Stimulated activated CD8-positive, alpha-beta memory T cell treated with anti-CD3 and anti-CD28 coated beads, Interleukin-7, amount 100 ng/mL, for 24 hours (primary cell): ENCODE measurements at places on chromosomes 6 and 20.

DNA sequence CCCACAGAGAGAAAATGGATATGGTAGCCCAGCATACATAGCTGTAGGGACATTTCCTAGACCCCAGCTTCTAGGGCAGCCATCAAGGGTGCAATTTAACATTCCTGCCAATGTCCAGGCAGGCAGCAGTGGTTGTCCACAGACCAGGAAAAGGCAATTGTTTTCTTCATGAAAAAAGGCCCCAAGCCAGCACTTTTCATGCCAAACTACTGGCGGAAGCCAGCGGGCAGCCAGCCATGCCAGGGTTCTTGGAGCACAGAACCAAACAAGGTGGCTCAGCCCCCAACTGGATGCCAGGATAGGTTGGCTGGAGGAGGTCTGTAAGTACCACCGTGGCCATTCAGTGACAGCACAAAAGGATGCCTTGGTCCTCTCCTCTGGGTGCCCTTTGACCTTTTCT lies 94.6 kb downstream of the BANF2 start:
- no peak for DNase-seq

DNA sequence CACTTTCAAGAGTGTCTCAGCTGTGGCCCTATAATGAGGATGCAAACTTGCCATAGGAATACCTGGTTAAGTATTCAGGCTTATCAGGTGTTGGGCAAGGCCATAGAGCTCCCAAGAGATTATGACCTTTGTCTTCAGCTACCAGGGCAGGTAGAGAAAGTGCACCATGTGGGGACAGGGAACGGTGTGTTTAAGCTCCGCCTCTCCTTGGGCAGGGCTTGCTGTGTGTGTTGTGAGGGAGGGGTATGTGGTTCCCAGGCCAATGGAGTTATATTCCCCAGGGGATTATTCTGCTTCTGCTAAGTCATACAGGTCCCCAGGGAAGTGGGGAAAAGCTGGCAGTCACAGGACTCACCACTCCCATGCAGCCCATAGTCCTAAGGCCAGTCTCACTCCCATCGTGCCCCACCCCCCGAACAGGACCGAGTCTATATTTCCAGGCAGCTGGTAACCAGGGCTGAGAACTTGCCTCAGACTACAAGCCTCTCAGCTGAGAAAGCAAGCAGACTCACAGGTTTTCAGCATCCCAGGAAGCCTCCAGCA lies 660.2 kb downstream of the HTR1B start:
- no peak for DNase-seq

GRCh38 chr20:25858495-25859425 lies 162.1 kb upstream of the ZNF337 start:
- DNase-seq: no peak

DNA sequence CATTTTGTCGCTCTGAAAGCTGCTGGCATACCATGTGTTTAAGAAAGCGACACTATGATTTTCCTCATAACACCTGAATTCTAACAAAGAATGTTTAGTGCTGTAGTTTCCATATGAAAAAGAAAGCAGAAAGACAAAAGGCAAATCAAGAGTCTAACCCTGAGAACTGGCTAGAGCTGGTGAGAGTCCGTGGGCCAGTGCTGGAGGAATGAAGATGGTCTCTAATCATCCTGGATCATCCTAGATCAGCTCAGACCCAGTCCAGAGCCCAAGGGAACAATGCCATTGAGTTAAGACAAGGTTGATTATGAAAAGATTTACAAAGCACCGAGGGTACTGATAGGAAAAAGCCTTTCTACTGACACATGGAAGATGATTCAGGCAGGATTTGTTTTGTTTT lies 73.0 kb upstream of the MYLIP start:
- DNase-seq: no peak

DNA sequence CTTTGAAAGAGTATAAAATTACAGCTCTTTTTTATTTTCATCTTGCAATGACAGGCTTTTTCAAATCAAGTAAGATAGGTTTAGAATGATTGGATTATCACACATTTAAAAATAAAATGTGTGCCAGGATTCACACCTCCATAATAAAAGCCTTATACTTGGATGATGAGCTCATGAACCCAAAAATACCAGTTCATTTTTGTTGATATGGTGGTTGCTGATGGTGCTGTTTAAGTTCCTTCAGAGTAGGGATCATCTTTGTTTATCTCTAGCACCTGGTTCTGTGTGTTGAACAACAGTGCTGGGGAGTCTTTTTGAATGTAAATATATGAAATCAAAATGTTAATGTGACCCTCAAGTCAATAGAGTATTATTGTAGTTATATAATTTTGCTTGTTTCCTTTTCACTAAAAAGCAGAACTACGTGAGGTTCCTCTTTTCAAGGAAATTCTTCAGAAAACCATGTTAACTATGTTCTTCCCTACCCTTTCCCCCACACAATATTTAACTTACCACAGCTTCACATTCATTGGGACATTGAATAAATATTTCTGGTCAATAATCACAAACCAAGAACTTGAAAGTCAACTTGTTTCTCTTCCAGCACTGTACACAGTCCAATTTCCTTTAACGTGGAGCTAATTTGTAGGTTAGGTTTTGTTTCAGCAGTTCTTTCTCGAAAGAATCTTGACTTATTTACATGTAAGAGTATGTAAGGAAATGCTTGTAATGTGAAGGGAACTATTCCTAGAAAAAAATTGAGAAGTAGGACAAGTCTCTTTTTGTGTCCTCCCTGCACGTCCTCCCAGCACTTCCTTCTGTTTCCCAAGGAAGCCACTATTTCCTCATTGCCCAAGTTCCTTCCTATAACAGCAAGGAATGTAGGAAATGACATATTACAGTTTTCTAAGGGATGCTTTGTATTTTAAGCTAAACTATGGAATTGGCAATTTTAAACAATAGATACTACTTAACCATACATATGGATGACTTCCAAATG lies 945.9 kb upstream of the CITED2 start:
- no peak for DNase-seq

- no peak for DNase-seq
Measured at GRCh38 chr6:26202201-26202611, 115.0 kb downstream of the HFE start.

- DNase-seq: no peak
Measured at GRCh38 chr20:45183084-45183483, 8.4 kb downstream of the PI3 start.

- DNase-seq: no peak
Measured at GRCh38 chr20:6480328-6481200, 286.9 kb upstream of the BMP2 start.

DNA sequence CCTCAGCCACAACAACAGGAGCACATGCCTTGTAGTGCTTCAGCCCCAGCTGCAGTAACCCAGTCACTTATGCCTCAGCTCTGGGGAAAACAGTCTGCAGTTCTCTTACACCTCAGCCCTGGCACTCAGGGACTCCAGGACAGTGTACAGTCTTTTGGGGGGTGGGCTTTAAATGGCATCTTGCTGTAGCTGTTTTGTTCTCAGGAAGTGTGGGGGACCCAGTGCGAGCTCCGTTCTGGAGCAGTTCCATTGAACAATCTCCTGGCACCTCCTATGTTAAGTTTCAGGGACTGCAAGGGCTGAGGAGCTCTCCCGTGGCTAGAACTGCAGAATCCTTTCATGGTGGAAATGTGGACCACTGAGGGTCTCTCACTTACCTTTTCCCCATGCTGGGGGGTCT lies 55.2 kb downstream of the PLCG1 start:
- no peak for DNase-seq

DNA sequence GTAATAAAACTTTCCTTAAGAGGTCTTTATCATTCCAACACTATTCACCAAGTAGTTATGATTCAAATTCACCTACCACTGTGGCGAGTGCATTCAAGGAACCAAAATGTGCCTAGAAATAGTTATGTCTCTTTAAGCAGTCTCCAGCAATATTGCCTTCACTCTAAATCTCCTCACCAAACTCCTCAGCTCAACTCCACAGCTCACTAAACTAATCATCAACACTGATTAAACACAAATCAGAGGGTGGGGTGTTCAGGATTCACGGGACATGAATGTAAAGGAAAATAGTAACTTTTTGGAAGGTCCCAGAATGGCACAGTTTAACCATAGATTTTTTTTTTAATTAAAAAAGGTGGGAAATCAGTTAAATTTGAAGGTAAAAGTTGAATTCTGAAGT lies 70.5 kb upstream of the THEMIS start:
- no peak for DNase-seq

GRCh38 chr20:46491354-46491753 lies 22.0 kb downstream of the ZNF334 start:
- DNase-seq: no peak

DNA sequence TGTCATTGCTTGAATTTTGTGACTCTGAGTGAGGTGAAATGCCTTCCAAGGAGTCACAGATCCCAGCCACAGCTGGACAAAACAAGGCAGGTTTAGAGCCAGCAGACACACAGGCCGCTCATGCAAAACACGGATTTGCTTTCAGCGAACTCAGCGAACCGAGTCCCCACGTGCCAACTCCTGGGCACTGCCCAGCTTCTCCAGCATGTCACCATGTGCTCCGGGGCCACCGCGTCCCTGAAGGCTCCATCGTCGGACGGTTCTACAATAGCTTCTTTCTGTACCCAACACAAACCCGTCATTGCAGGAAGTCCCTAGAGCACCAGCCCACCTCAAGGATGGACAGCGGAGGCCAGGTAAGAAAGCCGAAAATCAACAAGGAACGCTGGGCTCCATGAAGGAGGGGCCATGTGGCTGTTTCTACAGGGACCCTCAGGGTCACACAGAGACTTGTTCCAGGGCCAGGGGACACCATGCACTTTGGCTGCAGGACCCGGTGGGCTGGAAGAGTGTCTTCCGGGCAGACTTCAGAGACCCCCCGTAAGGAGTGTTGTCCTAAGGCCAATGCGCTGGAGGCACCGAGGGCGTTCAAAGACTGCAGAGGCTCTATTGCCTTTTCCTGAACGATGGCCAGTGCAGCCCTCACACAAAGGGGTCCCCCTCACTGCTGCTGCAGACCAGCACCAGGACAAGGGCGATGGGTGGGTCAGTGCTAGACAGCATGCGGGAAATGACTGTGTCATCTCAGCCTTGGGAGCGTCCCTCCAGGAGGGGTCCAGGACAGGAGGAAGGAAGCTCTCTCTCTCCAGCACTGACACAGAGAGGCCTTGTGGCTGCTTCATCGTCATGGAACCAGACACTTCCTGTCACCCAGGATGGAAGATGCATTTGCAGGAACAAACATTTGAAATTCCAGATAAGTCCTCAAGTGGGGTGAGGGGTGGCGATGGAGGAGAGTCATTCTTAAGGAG lies 19.8 kb downstream of the DACT2 start:
- no peak for DNase-seq

DNA sequence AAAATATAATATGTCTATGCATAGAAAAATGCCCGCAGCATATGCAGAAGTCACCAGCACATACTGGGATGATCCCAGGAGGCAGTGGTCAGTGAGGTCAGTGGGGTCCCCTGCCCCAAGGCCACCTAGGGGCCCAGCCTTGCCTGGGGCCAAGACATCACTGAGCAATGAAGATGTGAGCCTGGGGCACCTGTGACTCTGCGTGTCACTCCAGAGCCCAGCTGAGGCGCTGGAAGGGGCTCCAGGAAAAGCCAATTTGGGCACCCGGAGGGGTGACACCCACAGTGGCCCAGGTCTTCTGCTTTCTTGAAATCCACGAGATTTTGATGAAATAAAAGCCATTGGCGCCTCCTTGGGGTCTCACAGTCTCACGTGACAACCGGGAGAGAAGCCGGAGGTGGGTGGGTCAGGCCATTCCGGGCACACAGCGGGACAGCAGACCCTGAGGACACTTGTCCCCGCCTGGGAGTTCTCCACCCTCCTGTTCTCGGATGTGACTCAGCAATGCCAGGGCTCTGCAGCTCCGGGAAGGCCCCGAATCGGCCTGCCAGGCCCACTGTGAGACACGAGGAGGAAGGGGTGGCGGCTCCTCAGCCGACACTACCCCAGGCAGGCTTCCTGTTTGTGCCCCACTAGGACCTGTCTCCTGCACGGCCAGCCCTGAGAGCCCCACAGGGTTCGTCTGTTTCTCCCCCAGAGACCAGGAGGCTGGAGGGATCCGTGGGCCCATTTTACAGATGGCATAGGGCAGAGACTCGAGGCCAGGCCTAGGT lies 24.4 kb upstream of the SLCO4A1 start:
- DNase-seq: no peak

DNA sequence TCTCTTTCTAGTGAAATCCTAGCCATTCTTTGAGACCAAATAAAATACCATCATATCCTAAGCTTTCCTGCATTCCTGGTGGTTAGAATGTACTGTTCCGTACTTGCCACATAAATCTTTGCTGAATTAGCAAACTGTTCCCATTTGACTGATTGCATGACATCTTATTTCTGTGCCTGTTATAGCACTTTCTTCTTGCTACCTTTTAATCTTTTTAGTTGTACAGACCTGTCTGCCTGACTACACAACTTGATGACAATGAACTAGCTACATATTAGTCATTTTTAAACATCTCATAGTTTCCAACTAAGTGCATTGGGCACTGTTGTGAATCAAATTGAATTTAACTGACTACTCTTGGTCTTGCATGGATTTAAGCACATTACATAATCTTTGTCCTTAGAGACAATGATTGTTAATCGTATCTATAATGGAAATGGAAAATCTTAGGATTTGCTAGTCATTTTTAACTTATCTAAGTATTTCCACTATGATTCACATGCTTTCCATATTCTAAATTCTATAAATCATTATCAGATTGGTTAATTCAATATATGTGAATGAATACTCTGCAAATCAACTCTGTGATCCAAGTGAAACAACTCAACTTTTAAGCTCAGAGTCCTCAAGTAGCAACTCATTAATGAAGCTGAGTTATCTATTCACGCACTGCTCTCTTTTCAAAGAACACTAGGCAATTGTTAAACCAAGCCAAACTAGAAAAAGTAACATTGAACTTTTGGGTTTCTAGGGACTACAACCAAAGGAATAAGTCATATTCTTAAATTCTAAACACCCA lies 109.0 kb downstream of the TNFRSF21 start:
- DNase-seq: no peak

GRCh38 chr6:16059496-16059895 lies 69.4 kb upstream of the MYLIP start:
- DNase-seq: no peak

DNA sequence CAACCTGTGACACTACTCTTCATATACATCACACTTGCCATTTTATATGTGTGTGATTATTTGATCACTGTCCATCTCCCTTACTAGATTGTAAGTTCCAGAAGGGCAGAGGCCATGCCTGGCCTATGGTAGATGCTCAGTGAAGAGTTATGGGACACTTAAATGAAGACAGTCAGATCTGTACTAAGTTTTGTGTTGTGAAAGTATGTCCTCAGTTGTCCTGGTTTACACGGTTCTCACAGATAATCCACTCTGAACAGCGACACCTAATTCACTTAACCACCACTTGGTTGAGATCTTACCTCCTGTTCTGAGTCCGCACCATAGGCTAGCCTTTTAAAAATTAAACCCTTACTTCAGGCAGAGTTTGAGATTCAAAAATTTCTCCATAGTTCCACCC lies 434.1 kb upstream of the SOX4 start:
- DNase-seq: no peak
